Activated CD8-positive, alpha-beta memory T cell treated with anti-CD3 and anti-CD28 coated beads, Interleukin-2, amount 10 ng/mL, durations not matched to agents 7 days and 5 days (primary cell): ENCODE measurements at places on chromosomes 5 and 9. TPM values are rescaled to one million over a fixed set of nuclear protein-coding genes. Genes with fewer than 3 reads are reported as not detected.

DNA sequence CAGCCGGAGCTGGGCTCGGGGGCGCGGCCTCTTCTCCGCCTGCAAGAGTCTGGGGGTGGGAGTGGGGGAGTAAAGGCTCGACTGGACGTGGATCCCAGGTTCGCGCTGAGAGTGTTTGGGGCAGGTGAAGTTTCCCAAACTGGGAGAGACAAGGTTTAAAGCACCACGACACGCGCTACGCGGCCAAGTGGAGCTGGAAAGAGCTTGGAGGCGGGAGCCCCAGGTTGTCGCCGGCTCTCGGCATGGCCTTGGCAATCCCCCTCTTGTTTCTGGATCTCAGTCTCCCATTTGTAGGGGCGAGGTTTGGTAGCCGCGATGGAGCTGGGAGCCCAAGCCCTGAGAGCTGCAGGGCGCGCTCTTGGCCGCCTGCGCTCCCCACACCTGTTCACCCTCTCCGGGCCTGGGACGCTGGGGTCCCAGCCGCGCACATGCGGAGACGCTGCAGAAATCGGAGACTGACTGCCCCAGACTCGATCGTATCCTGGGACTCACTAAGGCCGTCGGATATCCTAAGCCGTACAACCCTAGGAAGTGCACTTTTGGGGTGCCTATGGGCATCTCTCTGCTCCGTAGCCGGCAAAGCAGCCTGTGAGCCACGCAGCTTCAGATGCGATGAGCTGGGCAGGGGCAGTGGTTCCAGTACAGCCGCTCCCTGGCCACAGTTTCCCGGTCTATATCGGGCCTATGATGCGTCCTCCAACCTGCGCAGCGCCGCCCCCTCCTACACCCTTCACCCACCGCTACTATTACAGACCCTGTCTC is 937 bp downstream of the TMOD1 start:
- H3K4me3 ChIP-seq, result peak overlapping the region; percentile 56
- no peak overlapping the region for H3K27ac ChIP-seq
- H3K36me3 ChIP-seq, result no peaks in the 10 kb centered on the region
- no peak for DNase-seq

GRCh38 chr5:15831408-15831807 is 331.4 kb downstream of the FBXL7 start:
- no peaks in the 10 kb centered on the region for H3K4me1 ChIP-seq
- H3K36me3 ChIP-seq, result no peaks in the 10 kb centered on the region
- no peak for DNase-seq
- no peaks in the 10 kb centered on the region for H3K27me3 ChIP-seq
- H3K27ac ChIP-seq, result no peak overlapping the region

DNA sequence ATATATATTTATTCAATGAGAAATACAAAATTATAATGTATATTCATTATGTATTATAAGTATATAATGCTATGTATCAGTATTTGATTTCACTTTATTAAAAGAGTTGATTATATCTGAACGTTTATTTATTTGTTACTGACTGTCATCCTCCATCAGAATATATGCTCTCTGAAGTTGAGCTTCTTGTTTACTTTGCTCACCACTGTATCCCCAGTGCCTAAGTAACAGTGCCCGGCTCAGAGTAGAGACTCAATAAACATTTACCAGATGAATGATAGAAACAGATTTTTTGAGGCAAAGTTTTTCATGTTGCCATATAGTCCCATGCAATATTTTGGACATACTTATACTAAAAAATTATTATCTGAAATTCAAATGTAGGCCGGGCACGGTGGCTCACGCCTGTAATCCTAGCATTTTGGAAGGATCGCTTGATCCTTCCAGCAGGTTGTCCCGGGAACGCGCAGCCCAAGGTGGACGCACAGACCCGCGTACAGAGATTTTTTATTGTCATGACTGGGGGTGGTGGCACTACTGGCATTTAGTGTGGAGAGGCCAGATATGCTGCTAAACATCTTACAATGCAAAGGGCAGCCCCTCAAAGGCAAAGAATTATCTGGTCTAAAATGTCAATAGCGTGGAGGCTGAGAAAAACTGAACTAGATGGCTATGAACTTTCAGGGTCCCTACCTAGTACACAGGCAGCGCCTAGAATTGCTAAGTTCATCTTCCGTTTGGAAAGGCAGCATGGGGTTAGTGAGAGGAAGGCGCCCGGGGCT is 761 bp upstream of the DNAJC25 start:
- peaks cover 30% of the 10 kb centered on the region for H3K4me1 ChIP-seq
- H3K27me3 ChIP-seq, result peaks cover 3% of the 10 kb centered on the region
- H3K36me3 ChIP-seq, result peaks cover 2% of the 10 kb centered on the region
- peak overlapping the region; percentile 80 for H3K27ac ChIP-seq

- peaks cover 23% of the 10 kb centered on the region for H3K27me3 ChIP-seq
Observed at GRCh38 chr9:121732886-121733285, 81.5 kb downstream of the DAB2IP start.

DNA sequence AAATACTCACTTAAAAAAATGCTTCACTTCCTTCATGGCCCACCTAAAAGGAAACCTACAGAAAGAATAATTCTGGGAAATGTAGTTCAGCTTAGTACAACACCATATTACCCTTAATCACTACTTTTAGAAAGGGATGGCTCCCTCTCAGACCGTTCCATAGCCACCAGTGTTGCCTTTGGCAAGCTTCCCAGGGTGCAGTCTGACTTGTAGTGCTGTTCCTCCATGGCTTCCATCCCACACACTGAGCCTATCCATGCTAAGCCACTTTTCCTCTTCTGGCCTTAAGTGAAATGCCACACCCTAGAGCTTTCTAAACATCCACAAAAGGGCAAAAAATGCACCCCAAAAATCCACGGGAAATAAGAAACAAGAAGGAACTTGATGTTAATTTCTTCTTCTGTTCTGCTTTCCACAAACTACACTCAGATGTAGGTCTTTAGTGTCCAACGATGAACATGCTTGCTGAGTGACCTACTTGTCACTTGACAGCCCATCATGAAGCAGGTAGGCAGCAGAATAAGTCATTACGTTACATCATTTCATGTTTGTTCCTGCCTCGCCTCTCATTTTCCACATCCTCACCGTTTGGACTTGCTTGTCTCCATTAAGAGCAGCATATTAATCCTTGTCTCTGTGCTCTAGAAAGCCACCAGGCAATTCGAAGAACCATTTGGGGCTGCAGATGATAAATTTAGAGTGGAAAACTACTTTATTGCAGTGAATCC is 391.1 kb upstream of the GRAMD2B start:
- no peaks in the 10 kb centered on the region for H3K36me3 ChIP-seq
- H3K27ac ChIP-seq, result no peak overlapping the region
- no peaks in the 10 kb centered on the region for H3K27me3 ChIP-seq
- no peak overlapping the region for H3K4me3 ChIP-seq
- H3K4me1 ChIP-seq, result no peaks in the 10 kb centered on the region

DNA sequence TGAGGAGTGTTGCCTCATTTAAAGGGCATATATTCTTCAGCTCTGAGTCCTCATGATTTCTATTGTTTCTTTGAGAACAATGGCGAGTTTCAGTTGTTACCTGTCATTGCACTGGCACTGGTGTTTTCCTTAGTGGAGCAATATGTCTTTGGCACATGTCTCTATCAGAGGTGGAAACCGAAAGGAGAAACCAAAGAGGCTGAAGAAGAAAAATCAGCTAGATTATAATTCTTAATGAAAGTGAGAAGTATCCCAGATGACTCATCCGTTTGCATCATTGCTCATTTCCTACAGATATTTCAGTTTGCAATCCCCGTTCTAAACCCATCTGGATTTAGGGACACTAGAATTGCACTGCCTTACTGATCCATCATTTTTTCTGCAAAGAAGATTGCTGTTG is 324.6 kb downstream of the TMEM232 start:
- no peaks in the 10 kb centered on the region for H3K4me1 ChIP-seq
- peaks cover 2% of the 10 kb centered on the region for H3K27me3 ChIP-seq
- no peak for DNase-seq
- no peak overlapping the region for H3K4me3 ChIP-seq
- H3K27ac ChIP-seq, result no peak overlapping the region

GRCh38 chr9:84002344-84002743 is 21.7 kb downstream of the RMI1 start:
- no peak for DNase-seq
- no peaks in the 10 kb centered on the region for H3K27me3 ChIP-seq
- H3K27ac ChIP-seq, result peak overlapping the region; percentile 65
- H3K4me3 ChIP-seq, result no peak overlapping the region
- peaks cover 14% of the 10 kb centered on the region for H3K4me1 ChIP-seq

DNA sequence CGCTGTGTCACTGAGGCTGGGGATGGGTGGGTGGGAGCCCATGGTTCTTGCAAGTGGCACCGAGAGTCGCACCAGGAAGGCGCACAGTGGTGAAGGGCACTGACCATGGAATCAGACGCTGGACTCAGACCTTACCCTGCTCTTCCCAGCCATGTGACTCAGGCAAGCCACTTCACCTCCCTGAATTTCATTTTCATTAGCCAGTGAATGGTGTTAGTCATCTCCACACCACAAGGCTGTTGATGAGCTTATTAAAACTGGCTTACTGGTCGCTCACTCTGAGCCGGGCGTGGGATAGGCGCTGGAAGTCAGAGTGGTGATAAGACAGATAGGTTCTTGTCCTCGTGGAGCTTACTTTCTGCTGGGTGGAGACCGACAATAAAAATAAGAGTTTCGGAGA is 25.1 kb downstream of the FGF18 start:
- no peak for DNase-seq
- peaks cover 9% of the 10 kb centered on the region for H3K27me3 ChIP-seq
- no peak overlapping the region for H3K4me3 ChIP-seq
- no peaks in the 10 kb centered on the region for H3K36me3 ChIP-seq

GRCh38 chr5:72268753-72269410 is 51.2 kb downstream of the MRPS27 start:
- H3K4me1 ChIP-seq, result no peaks in the 10 kb centered on the region
- H3K27me3 ChIP-seq, result no peaks in the 10 kb centered on the region
- H3K27ac ChIP-seq, result no peak overlapping the region

GRCh38 chr5:145118127-145118526 is 717.0 kb downstream of the PRELID2 start:
- DNase-seq, result no peak
- no peak overlapping the region for H3K27ac ChIP-seq
- no peaks in the 10 kb centered on the region for H3K4me1 ChIP-seq

DNA sequence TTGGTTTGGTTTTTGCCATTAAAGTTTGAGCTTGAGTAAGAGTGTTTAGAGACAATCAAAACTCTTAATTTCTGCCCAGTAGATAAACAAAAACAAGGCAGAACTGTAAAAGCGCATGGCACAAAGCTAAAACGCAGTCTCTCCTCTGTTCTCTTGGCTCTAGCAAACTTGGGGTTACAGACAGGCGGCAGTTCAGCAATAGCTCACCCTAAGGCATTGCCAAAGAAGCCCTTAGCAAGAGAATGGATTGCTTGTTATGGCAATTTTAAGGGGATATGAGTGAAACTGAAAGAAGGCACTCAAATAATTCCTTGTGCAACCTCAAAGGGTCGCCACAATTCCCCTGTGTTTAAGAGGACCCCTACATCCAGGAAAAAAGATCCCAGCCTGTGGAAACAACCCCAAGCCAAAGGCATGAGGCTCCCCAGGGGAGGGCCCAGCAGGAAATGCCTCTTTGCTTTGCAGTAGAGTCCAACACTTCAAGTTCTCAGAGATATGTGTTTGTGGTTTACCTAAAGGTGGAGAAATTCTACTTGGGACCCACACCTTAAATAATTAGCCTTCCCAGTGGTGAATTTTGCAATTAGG is 317.0 kb upstream of the MPDZ start:
- H3K27ac ChIP-seq, result no peak overlapping the region
- no peak overlapping the region for H3K4me3 ChIP-seq
- no peaks in the 10 kb centered on the region for H3K4me1 ChIP-seq
- no peaks in the 10 kb centered on the region for H3K36me3 ChIP-seq

GRCh38 chr5:151465476-151465875 is 18.1 kb downstream of the SLC36A1 start:
- H3K4me3 ChIP-seq, result no peak overlapping the region
- no peak for DNase-seq
- peaks cover 6% of the 10 kb centered on the region for H3K36me3 ChIP-seq
- no peak overlapping the region for H3K27ac ChIP-seq

DNA sequence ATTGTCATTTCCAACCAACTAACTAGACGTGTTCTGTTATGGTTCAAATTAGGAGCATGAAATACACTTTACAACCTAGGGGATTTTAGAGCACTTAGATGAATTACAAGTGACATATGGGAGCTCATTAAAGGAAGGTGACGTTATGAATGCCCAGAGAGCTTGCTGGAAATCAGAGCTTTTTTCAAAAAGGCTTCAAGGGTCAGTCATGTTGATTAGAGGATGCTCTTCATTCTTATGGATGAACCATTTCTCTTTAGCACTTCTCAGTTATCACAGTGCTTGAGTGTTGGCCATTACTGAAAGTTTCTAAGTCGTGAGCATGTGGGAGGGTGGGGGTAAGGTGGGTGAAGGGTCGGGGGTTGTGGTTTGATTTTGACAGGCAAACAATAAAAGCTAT is 1245.5 kb upstream of the DMAC1 start:
- no peak overlapping the region for H3K27ac ChIP-seq
- no peak overlapping the region for H3K4me3 ChIP-seq
- H3K36me3 ChIP-seq, result no peaks in the 10 kb centered on the region
- no peaks in the 10 kb centered on the region for H3K27me3 ChIP-seq
- no peak for DNase-seq

DNA sequence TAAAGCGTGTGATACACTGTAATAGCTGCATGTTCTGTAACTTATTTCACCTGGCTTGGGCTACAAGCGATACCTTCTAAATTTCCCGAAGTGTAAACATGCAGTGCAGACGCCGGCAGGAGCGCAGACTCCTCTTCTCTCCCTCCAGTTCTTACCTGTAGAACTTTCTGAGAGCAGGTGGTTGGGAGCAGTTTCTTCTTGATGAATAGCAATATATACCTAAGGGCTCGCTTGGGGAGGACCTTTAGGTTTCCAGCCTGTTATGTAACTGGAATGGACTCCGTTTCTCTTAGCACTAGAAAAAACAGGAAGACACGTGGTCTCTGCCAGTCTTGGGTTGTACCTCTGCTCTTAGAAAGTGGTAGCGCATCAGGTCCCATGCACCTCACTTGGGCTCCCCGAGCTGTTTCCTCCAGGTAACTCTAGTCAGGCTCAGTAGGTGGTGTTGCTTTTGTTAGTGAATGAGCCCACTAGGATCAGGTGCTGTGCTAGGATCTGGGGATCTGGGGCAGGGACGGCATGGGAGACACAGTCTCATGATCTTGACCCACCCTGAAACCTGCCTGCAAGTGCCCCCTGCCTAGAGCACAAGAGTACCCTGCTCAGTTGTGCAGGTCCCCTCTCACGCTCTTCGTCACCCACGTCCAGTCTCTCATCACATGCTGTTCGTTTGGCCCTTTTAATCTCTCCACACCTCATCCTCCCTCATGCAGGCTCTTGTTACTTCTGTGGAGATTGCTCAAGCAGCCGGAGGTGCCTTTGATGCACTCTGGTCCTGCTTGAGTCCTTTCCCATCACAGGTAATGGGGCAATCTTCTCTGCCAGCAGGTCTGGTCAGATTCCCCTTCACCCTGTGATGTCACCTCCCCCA is 2.8 kb downstream of the TENT4A start:
- peaks cover 33% of the 10 kb centered on the region for H3K36me3 ChIP-seq
- H3K4me1 ChIP-seq, result peaks cover 60% of the 10 kb centered on the region
- H3K27ac ChIP-seq, result peak overlapping the region; percentile 84

Gene RASGEF1C
- total RNA-seq, result not detected

Gene EFNA5
- not detected for total RNA-seq

Gene AJM1
- total RNA-seq, result 4.4 TPM
